ENCODE measurements at places on chromosomes 6 and 20.

- DNase-seq = peak; percentile 68
Measured at GRCh38 chr6:52512199-52512598, 64.7 kb downstream of the TRAM2 start.

DNA sequence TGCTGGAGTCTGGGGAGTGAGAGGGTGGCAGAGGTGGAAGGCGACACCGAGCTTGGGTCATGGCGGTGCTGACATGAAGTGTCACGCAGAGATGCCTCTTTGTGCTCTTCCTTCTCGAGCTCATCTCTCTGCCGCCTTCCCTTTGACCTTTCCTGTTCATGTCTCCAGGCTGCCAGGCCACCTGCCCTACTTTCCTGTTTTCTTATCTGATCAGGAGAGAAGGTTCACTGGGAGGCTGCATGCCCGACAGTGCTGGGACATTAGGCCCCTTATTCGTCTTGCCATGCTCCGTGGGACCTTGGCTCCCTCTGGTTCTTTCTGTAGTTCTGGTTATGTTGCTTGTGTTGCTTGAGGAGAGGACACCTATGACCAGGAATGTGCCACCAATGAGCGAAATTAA, 33.2 kb downstream of the CST8 start:
- no peak for DNase-seq

DNA sequence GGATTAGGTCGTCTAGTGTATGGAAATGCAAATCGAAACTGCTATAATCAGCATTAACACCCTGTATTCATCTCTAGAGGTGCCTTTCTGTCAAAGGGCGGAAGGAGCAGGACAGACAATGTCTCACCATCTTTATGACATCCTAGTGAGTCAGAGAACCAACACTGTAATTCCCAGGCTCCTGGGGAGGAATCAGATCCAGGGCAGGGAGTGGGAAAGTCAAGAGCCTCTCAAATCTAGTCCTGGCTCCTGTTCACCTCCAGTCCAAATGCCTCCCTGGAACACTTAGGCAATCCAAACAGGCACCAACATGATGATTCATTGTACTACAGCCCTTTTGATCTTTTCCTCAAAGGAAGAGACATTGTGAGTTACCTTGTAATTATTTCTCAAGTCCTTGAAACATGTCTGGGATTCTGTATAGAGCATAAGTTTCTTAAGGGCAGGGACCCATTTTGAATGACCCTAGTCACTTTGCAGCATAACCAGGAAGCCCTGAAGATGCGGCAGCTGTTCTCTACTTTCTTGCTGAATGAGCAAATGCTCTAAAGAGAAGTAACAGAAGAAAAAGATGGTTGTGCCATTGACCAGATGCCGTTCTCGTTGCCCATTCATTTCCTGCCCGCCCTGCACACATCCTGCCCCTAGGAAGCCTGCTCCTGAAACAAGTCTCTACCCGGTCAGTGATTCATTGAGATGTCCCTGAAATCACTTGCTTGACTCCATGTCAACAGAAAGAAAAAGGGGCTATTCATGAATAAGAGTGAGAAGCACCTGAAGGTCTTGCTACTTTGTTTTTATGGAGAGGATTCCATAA, 112.8 kb upstream of the JARID2 start:
- DNase-seq = peak; percentile 75

DNA sequence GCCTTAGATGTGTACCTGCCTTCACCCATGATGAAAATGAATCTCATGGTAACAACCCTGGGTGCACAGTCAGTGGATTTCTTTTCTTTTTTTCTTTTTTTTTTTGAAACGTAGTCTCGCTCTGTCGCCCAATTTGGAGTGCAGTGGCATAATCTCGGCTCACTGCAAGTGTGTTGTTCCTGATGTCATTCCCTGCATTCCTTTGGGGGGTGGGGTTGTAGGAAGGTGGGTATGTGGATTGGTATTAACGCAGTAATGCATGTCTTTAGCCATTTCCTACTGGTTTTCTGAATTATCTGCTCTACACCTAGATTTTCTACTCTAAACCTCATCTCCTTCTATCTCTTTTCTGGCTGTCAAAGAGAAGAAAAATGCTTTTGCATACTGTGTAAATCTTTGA, 146.6 kb downstream of the RNF144B start:
- DNase-seq = no peak

DNA sequence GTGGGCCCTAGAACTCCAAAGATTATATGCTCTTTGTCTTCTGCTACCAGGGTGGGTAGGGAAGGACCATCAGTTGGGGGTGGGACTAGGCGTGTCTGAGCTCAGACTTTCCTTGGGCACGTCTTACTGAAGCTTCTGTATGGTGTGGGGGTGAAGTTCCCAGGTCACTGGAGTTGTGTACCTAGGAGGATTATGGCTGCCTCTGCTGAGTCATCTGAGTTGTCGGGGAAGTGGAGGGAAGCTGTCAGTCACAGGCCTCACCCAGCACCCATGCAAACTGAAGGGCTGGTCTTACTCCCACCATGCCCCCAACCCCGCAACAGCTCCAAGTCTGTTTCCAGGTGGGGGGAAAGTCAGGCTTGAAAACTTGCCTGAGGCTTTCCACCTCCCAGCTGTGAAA, 90.1 kb downstream of the LPA start:
- DNase-seq = no peak

- no peak for DNase-seq
Measured at GRCh38 chr6:43780941-43781928, 11.2 kb downstream of the VEGFA start.

DNA sequence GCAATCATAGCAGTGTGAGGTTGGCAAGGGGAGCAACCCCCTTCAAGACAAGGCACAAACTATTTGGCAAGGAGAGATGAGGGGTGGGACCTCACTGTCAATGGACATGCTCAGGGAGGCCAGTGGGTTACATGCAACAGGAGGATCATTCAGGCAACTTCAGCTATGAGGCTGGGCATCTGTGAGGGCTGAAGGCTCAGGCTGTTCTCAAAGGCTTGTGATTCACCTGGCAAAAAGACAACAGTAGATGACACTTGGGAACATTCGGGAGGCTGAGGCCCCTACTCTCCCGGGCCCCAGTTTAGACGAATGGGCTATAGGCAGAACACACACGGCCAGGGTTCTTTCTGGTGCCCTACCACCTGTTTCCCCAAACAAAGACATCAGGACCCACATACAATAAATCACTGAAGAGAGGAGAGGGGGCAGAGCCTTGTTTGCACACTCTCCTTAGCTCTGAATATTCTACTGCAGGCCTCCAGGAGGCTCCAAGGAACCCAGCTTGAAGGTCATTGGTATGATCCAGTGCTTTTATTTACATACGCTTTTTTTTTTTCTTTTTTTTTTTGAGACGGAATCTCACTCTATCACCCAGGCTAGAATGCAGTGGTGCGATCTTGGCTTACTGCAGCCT, 7.9 kb downstream of the TUBB start:
- no peak for DNase-seq

GRCh38 chr6:154466139-154466538, 44.3 kb downstream of the CNKSR3 start:
- DNase-seq = no peak

- no peak for DNase-seq
Measured at GRCh38 chr6:31287619-31288018, 15.7 kb upstream of the HLA-C start.

GRCh38 chr6:38933426-38933825, 115.2 kb upstream of the GLP1R start:
- DNase-seq = peak; percentile 6

DNA sequence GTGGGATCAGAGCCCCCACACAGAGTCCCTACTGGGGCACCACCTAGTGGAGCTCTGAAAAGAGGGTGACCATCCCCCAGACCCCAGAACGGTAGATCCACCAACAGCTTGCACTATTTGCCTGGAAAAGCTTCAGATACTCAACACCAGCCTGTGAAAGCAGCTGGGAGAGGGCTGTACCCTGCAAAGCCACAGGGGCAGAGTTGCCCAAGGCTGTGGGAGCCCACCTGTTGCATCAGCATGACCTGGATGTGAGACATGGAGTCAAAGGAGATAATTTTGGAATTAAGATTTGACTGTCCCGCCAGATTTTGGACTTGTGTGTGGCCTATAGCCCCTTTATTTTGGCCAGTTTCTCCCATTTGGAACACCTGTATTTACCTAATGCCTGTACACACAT, 260.4 kb downstream of the TBX18 start:
- no peak for DNase-seq

- peak; percentile 64 for DNase-seq
Measured at GRCh38 chr6:28124350-28124970, at the start of gene ZSCAN16. Gene ZSCAN16, plus strand, starts transcription at chr6:28124609. Its CDS starts 835 bp downstream, at chr6:28125444.

- no peak for DNase-seq
Measured at GRCh38 chr6:130978660-130979396, 84.2 kb downstream of the EPB41L2 start.
